Colonic mucosa (tissue), 4 donors: ENCODE measurements at places on chromosomes 12 and 14. TPM values are rescaled to one million over a fixed set of nuclear protein-coding genes. Genes with fewer than 3 reads are reported as not detected.

CALM1 gene
- 714 TPM for total RNA-seq

AVPR1A gene
- total RNA-seq, result 0.37 TPM

HOTAIR gene
- total RNA-seq, result not detected

PIGH gene
- total RNA-seq, result 16.3 TPM

OXA1L gene
- 115 TPM for total RNA-seq

MDP1 gene
- total RNA-seq, result 8.2 TPM

ADGRD1 gene
- 3.6 TPM for total RNA-seq

MMP19 gene
- total RNA-seq, result 2.7 TPM

CCDC177 gene
- not detected for total RNA-seq

KLRC1 gene
- 1.3 TPM for total RNA-seq

ATP2A2 gene
- total RNA-seq, result 311 TPM

LMO3 gene
- total RNA-seq, result 0.72 TPM

CLEC2B gene
- total RNA-seq, result 1.7 TPM

CPNE6 gene
- 0.45 TPM for total RNA-seq

TMED10 gene
- total RNA-seq, result 432 TPM

MGST1 gene
- 555 TPM for total RNA-seq

MAP1LC3B2 gene
- total RNA-seq, result 1.2 TPM

ERG28 gene
- total RNA-seq, result 24.4 TPM

LRTM2 gene
- total RNA-seq, result not detected

SERPINA12 gene
- total RNA-seq, result not detected

PTGDR gene
- total RNA-seq, result 32.3 TPM

TEX22 gene
- total RNA-seq, result 2.4 TPM

ZNF891 gene
- 1.3 TPM for total RNA-seq

AMDHD1 gene
- total RNA-seq, result 0.48 TPM

STON2 gene
- total RNA-seq, result 12.7 TPM

KLHL33 gene
- total RNA-seq, result 0.05 TPM

DEPDC4 gene
- total RNA-seq, result 2.9 TPM

ANKRD52 gene
- total RNA-seq, result 57.7 TPM

TSPAN9 gene
- total RNA-seq, result 4.7 TPM

FAM181A gene
- not detected for total RNA-seq

KLHDC2 gene
- total RNA-seq, result 68.7 TPM
